Mucosa of gallbladder (tissue), 1 donor: ENCODE measurements at places on chromosomes 7 and 10. TPM values are rescaled to one million over a fixed set of nuclear protein-coding genes. Genes with fewer than 3 reads are reported as not detected.

Gene GATA3
- total RNA-seq, result 1.5 TPM

Gene CAV1
- total RNA-seq, result 239 TPM

Gene FBXO24
- 1.6 TPM for total RNA-seq

Gene MSMB
- 15.8 TPM for total RNA-seq

Gene STOX1
- 2.6 TPM for total RNA-seq

Gene PVRIG
- 3.1 TPM for total RNA-seq

Gene TRPV6
- total RNA-seq, result 47.3 TPM

Gene ACSM6
- total RNA-seq, result not detected

Gene GLI3
- 9.8 TPM for total RNA-seq

Gene ING3
- total RNA-seq, result 14.4 TPM

Gene AGMO
- total RNA-seq, result 8.3 TPM
